Endodermal cell (in vitro differentiated cells): ENCODE measurements at places on chromosomes 3 and 15. TPM values are rescaled to one million over a fixed set of nuclear protein-coding genes. Genes with fewer than 3 reads are reported as not detected.

GRCh38 chr3:136772709-136773108, 20.5 kb upstream of the STAG1 start:
- DNase-seq, result no peak

The SLC6A11 gene
- total RNA-seq, result 0.36 and 0.73 TPM in 2 replicates

The C15orf62 gene
- 0.34 and 0.57 TPM in 2 replicates for total RNA-seq

The CHRM5 gene
- total RNA-seq, result not detected in 3 replicates

- DNase-seq, result no peak
These were observed 29.5 kb downstream of the HES1 start for GRCh38 chr3:194165271-194166018.
